ENCODE measurements at places on chromosomes 16 and 17.

DNA sequence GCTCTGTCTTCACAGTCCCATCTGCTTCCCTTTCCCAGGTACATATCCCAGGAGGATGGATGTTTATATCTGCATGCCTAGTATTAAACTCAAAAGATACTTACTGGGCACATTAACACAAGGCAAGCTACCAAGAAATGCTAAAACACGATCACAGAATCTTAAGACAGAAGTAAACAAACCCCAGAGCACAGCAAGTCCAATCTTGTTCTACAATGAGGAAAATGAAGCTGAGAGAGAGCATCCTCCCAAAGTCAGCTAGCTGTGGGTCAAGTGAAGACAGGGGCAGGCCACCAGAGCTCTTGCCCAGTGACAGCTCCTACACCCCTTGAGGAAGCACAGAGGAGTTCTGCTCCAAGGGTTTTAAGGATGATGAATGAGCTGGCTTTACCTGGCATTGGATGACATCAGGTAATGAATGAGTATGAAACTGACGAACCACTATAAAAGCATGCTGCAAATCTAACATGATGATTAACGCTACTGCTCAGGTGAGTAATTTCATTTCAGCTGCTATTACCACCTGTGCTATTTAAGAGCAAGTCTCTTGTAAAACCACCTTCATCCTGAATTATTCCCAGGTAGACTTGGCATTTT, 20.3 kb downstream of the XPO6 start:
- DNase-seq = no peak

DNA sequence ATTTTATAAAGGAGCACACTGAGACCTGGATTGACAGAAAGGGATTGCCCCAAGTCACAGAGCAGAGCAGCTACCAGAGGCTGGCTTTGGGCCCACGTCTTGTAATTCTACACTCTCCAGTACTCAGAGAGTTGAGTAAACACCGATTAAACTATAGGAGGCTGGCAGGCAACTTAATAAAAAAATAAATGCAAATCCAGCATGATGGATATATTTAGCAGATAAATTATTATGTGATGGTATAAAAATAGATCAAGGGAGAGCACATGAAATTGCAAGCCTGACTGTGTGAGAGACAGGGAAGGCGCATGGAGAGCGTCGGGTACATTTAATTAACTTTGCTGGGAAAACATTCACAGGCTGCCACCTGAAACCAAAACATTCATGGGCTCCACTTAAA, 87.7 kb upstream of the CCL2 start:
- peak; percentile 13 for DNase-seq

GRCh38 chr16:22638393-22639206, 127.9 kb downstream of the NPIPB5 start:
- DNase-seq = no peak

DNA sequence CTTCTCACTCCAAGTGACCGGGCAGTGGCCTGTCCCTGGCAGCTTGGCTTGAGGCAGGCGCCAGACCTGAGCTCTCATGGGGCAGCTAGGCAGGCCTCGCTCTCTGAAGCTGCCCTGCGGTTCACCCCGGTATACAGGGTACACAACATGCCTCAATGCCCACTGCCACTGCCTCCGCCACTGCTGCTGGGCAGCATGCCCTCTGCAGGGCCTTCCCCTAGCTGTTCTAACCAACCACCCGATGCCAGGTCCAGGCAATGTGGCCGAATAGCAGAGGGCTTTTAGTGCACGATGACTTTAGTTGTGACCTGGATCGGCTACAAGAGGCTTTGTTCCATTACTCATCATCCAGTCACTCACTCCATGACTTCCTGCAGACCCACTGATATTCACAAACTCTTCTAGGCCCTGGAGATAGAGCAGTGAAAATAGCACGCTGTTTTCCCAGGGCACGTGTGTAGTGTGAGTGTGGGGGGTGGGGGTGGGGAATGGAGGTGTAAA, 19.7 kb downstream of the CDC42EP4 start:
- no peak for DNase-seq

DNA sequence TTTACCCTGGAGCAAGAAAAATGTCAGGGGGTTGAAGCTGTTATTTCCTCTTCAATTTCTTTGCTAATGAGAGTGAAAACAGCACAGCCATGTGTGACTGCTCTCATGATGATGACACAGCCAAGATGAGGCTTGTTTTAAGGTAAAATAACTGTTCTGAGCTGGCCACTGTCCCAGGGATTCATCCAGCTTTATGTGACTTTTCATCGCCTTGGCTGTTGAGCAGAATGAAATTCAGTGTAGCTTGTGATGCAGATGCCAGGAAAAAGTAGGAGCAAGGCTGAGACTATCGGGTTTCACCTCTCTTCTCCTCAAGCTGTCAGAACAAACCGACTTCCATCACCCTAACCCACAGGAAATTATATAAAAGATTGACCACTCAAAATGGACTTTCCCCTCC, 361.8 kb upstream of the CDH5 start:
- no peak for DNase-seq

- no peak for DNase-seq
These were observed 43.2 kb downstream of the RAI1 start for GRCh38 chr17:17724307-17725010.

DNA sequence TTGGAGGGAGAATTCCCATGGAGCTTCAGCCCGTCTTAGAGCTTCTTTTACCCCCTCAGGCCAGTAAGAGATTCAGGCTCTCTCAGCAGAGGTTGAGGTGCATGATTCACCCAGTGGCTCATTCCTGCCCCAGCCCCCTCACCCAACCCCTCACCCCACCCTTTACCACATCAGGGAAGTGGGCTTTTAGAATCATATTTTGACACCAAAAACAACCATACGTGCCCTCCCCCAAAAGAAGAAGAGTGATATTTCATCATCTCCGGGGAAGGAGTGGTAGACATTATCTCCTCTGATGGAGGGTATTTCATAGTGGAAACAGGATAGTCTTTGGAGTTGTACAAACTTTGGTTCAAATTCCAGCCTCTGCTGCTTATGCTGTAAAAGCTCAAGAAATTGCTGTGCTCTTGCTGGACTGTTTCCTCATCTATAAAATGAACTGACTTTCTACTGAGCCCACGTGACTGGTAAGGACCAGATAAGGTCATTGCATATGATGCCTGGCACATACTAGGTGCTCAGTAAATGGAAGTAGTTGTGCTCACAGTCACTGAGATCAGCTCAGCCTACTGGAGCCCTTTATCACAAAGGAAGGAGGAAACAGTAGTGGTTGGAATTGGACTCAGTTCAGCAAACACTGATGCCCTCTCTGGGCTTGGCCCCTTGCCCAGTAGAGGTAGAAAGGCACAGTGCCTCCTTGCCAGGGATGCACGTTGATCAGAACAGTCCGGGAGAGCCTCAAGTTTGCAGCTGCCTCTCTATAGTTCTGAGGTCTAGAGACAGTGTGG, 18.3 kb upstream of the CCL5 start:
- no peak for DNase-seq

GRCh38 chr17:74226252-74226651, 12.9 kb downstream of the TTYH2 start:
- no peak for DNase-seq

DNA sequence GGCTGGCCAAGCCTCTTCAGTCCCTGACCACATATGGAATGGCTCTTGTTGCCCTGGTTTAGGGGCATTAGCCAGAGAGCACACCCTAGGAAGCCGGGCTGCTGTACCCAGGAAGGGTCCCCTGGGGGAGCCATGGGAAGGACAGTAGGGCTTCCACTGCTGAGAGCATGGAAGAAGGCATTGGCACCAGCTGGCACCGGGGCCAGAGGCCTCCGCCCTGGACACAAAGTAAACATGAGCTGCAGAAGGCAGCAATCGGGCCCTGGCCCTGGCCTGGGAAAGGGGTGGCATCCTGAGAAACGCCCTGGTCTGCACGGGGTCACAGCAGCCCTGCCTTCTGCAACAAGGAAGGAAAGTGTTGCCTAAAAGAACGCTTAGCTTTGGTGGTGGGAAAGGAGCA, 49.4 kb downstream of the VAC14 start:
- no peak for DNase-seq

GRCh38 chr17:72165192-72165866, 44.5 kb downstream of the SOX9 start:
- DNase-seq = no peak

DNA sequence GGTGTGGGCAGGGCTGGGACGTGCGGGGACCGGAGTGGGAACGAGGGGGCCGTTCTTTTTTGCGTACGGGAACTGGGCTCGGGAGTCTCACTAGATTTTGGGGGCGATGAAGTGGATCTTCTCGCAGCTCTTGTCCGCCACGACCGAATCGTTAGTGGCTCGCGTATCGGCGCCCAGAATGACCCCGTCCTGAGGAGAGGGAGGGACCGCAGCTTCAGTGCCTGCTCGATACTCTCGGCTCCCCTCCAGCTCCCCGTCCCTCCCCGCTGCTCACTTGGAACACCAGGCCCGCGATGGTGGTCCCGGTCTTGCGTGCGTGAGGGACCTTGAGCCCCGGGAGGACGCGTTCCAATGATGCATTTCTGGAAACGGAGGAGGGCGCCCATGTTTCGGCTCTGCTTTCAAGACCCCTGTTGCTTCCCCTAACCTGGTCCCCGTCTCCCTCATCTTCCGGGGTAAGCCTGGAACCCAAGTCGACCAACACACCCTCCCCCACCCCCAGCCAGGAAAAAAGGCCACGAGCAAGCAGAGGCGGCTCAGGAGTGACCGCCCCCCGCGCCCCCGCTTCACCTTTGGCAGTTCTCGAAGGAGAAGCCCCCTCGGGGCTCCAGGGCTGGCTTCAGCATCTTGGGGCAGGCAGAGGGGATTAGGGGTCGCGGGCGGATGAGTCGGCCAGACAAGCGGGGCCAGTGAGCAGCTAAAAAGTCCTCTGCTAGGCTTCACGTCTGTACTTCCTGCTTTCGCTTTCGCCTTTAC, at the start of gene PSMB10:
Gene PSMB10, minus strand, starts transcription at position 727 of the 756 bp plus-strand sequence. Its CDS starts 101 bp downstream, at position 626.
- no peak for DNase-seq

- no peak for DNase-seq
These were observed 368.2 kb downstream of the SLC39A11 start for GRCh38 chr17:72724267-72724666.

DNA sequence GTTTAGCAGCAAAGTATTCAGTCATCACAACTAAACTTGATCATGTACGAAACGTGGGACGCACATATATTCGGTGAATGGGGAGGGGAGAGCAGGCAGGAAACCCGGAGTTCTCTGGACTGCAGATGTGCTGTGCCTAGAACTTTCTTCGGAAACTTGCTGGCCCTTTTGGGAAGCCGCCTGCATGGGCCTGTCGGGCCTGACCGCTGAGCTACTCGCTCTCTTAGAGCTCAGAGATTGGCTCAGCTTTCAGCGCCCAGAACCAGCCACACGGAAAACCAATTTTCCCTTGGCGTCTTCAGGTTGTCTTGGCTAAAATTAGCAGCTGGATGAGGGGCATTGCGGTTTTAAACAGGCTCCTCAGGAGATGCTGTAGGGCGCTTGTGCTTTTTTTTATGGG, 38.1 kb downstream of the ZDHHC7 start:
- DNase-seq = no peak

DNA sequence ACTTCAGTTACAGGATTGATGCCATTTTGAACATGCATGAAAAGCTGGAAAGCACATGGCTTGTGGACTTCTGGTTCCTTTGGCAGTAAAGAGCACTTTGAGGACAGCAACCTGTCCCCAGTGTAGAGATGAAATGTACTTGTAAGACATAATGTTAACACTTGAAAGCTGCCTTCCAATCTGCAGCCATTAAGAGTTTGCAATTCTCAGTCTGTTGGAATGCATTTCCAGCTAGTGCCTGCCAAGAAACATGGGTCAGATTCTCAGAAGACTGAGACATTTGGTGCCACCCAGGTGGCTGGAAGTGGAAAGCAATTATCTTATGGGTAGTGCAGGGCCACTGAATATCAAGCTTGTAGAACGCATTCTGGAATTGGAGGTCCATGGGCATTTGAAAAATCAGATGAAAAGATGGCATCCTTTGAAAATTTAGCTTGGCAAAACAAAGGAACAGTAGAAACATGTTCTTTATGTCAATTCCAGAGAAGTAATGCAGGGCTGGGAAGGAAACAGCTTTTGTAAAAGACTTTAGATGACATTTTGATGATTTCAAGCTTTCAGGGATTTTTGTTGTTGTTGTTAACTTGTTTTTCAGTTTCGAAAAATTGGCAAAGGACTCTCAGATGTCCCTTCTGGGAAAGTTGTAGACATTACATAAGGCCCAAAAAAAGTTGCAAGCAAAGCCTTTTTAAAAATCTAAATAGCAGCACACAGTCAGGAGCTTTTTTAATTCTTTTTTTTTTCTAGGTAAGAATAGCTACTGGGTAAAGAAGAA, 147.0 kb downstream of the ABCA8 start:
- no peak for DNase-seq

GRCh38 chr16:6571044-6571443, 761.6 kb upstream of the RBFOX1 start:
- no peak for DNase-seq

- no peak for DNase-seq
These were observed 73.1 kb downstream of the SREBF1 start for GRCh38 chr17:17763734-17764133.

DNA sequence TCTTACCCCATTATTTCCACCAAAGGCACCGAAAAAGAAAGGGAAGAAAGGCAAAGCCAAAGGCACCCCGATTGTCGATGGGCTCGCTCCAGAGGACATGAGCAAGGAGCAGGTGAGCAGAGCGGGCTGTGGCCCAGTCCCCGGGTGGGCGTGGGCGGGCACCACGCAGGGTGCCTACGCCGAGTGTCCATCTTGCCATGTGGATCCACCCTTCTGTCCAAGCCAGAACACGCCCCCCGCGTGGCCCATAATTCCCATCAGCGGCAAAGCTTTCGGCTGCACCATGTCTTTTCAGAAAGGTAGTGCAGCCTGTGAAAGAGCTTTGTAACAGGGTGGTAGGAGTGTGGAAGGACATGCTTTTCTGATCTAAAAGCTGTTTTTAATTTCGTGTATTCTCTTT, 8.4 kb upstream of the DBNDD1 start:
- DNase-seq = no peak

GRCh38 chr17:55634702-55635101, 88.0 kb downstream of the TMEM100 start:
- DNase-seq = no peak

- no peak for DNase-seq
These were observed 3.5 kb upstream of the C17orf113 start for GRCh38 chr17:42053731-42054500.

- DNase-seq = no peak
These were observed 4.6 kb downstream of the GAS2L2 start for GRCh38 chr17:35748341-35748841.

- DNase-seq = no peak
These were observed 18.0 kb downstream of the WDR45B start for GRCh38 chr17:82630212-82630611.

GRCh38 chr16:28532940-28533647, 5.7 kb downstream of the NUPR1 start:
- no peak for DNase-seq

Data from NCI-H748 treated with DMSO at 0.1 percent for 48 hours (cell line).